ENCODE measurements at places on chromosomes 4 and X.
A peak's percentile ranks its signal among the peaks of the same experiment; 100 is the strongest.

- DNase-seq = no peak
These were observed 5.5 kb downstream of the INPP4B start for GRCh38 chr4:142840516-142841123.

GRCh38 chrX:97310373-97310772 is 426.7 kb downstream of the RPA4 start:
- DNase-seq = peak; percentile 29

DNA sequence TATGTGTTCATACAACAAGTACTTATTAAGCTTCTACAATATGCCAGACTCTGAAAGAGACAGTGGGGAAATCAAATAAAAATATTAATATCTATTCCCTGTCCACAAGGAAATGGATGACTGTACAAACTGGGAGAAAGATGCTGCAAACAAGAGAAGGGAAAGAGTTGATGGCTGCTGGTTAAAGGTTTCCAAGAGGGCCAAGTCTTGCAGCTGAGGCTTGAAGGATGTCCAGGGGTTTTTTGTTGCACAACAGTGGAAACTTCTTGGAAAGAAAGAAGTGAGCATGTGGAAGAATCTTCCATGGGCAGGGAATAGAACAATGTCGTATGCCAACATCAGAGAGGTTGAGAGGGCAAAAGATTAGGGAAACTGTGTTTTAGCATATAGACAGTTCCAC is 95.8 kb downstream of the MID1 start:
- no peak for DNase-seq

DNA sequence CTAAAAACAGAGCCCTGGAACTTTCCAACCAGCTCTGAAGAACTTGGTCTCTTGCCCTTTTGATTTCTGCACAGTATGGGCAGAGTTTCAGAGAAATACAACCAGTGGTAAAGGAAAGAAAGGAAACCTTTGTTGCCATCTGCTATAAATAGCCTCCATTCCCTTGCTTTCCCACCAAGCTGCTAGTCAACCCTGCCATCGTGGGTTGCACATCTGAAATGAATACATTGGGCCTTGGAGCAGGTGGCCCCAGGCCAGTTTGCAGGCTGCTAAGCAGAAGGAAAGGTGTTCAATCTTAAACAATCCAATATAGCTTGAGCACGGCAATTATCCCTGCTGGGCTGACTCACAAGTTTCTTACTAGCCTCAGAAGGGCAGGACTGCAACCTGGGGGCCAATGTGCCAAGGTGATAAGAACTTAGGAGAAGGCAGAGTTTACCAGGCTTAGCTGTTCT is 142.5 kb downstream of the PPARGC1A start:
- DNase-seq = peak; percentile 40

- DNase-seq = no peak
These were observed 124.1 kb upstream of the TBL1X start for GRCh38 chrX:9340598-9341290.

DNA sequence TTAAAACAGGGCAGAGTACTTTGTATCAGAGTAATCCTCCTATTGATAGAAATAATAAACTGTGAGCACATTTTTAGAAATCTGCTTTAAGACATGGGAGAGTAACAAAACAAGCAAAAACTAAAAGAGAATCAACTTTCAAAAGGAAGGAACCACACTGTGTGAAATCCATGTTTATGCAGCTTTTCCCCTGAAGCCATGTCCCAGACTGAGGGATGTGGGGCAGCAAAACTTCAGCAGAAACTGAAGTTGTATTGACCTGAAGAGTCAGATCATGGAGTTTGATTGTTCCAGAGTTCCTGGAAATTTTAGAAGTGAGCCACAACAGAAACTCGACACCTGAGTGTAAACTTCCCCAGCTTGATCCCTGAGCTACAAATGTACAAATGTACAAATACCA is 53.2 kb downstream of the COMMD8 start:
- no peak for DNase-seq

DNA sequence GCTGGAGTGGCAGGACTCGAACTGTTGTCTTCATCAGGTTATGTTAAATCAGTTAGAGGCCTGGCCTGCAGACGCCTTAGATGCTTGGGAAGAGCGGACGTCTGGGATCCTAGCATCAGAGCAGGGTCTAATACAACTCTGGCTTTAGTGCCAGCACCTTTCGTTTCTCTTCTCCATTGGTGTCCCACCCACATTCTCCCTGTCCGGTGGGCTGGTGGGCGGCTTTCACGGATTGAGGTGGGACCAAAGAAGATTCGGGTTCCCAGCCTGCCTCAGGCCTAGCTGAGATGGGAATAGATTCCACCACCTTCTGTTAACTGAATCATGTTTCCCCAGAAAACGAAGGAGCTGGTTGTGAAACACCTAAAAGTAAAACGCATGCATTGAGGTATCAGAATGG is 939 bp downstream of the PDK3 start:
- DNase-seq = no peak
